DMS53 (cell line): ENCODE measurements at places on chromosomes 7 and 10.

- peak; percentile 48 for DNase-seq
Observed at GRCh38 chr10:121088524-121088923, 237.4 kb downstream of the WDR11 start.

DNA sequence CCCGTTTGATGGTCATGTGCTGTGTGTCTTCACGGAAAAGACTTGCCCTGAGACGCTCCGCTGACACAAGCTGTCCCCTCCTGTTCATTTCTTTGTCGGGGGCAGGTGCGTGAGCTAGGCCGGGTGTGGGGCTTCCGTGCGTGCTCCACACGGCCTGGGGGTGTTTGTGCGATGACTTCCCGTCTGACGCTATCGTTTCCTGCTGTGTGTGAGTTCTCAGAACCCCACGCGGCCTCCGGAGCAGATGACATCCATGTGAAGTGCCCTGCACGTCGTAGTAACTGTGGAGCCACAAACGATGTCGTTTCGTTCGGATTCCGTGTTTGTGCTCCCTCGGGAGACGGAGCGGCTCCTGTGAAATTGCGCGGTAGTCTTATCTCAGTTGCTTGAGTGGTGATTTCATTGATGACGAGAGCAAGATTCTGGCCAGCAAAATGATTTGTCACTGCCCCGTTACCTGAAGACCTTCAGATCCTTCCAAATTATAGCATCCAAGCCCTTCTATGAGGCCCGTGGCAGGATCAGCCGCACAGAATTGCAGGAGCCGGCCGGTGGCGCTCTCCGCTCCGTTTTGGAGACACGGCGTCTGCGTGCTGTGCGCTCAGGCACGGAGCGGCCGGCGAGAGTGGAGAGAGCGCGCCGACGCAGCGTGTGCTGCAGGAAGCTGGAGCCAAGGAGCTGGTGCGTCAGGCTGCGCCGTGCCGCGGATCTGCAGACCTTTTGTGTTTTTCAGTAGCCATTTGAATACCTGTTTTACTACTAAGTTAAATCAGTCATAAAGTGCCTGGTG lies 94.9 kb downstream of the NKX6-2 start:
- no peak for DNase-seq

DNA sequence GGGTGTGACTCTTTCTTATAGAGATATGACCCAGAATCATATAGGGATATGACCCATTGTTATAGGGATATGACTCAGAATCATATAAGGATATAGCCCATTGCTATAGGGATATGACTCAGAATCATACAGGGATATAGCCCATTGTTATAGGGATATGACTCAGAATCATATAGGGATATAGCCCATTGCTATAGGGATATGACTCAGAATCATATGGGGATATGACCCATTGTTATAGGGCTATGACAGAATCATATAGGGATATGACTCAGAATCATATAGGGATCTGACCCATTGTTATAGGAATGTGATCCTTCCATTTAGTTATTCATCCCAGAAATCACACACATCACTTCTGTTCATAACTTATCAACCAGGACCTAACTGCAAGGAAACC lies 312.2 kb upstream of the ADARB2 start:
- no peak for DNase-seq

DNA sequence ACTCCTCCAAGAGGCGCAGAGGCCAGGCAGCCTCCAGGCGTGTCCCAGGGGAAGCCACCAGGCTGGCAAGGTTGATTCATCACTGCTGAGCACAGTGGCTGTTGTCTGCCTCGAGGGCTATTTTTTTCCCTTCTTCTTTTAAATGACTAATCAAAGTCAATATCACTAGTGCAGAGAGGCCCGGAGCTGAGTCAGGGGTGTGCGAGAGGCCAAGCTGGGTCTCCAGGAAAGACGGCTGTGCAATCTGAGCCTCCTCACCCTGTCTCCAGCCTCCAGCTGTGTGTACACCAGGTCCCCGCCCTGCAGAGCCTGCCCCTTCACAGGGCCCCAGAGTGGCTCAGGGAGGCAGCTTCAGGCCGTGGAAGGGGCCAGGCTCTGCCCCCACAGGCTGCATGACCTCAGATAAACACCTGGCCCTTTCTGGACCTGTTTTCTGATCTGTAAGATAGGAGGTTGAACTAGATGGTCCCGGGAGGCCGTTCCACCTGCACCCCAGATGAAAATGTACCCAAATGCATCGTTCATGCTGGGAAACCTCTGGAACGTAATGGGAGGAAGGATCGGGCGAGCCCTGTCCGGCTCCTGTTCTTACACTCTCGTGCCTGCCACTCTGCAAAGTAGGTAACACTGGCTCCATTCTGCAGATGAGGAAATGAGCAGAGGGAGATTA lies 3.7 kb downstream of the STX1A start:
- DNase-seq, result peak; percentile 100
